Gastroesophageal sphincter (tissue), 4 donors: ENCODE measurements at places on chromosomes 5 and 9. TPM values are rescaled to one million over a fixed set of nuclear protein-coding genes. Genes with fewer than 3 reads are reported as not detected.

UBE2QL1 gene
- 0.16 TPM for total RNA-seq

ZNF883 gene
- 0.85 TPM for total RNA-seq

KIF3A gene
- total RNA-seq, result 6.1 TPM

DMGDH gene
- 7.3 TPM for total RNA-seq

NTNG2 gene
- total RNA-seq, result 1.5 TPM

PCDHA4 gene
- not detected for total RNA-seq

FBP2 gene
- not detected for total RNA-seq

KCNMB1 gene
- total RNA-seq, result 38.0 TPM
